Activated CD4-positive, alpha-beta memory T cell treated with anti-CD3 and anti-CD28 coated beads for 36 hours (primary cell): ENCODE measurements at places on chromosomes 16 and 17. TPM values are rescaled to one million over a fixed set of nuclear protein-coding genes. Genes with fewer than 3 reads are reported as not detected.

SDK2 gene
- total RNA-seq, result 0.05 TPM

CCDC40 gene
- total RNA-seq, result 1.00 TPM

EVI2B gene
- total RNA-seq, result 14.1 TPM

TP53 gene
- total RNA-seq, result 129 TPM

TCAP gene
- total RNA-seq, result 0.90 TPM

EPN3 gene
- total RNA-seq, result not detected

DNA sequence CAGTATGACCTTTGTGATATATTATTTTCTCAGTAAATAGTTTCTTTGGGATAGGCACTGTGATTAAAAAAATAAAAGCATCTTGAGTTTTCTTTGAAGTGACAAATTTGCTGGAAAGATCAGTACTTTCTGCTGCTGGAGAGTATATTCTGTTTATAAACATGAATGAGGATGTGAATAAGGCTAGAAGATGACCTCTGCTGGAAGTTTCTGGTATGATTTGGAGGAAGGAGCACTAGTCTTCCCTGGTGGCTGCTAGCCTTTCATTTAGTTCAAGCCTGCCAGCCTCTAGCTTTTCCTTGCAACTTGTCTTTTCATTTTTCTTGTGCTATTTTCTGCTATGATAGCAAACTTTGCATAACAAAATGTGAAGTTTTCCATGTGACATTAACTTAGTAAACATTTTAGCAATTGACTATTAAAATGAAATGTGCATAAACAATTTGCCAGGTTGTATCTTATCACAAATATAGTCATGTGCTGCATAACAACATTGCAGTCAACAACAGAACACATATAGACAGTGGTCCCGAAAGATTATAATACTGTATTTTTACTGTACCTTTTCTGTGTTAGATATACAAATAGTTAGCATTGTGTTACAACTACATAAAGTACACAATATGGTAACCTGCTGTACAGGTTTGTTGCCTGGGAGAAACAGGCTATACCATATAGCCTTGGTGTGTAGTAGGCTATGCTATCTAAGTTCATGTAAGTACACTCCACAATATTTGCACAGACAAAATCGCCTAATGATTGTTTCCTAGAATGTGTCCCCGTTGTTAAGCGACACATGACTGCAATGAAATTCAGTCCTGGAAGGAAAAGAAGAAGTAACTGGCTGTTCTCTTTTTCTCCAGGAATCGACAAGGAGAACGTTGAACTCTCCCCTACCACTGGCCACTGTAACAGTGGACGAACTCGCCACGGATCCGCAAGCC is 18.1 kb upstream of the RAB11FIP4 start:
- DNase-seq, result no peak

DNA sequence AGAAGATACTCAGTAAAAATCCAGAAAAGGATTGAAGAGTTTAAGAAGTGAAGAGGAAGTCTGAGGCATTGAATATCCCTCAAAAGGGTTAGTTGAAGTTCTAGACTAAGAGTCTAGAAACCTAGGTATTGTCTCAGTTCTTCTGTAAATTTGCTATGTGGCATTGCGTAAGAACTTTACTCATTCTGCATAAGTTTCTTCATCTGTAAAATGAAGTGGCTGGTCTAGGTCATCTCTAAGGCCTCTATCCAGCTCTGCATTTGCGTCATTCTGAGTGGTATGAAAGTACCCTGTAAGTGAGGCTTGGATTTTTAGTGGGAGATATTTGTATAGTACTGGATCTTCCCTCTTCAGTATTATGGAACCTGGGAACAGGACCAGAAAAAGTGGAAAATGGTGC is 130.2 kb downstream of the MYO1D start:
- DNase-seq, result no peak

GRCh38 chr16:1871974-1872635 is at the start of gene MEIOB:
TSS of gene MEIOB (minus strand) at chr16:1872164. CDS start at chr16:1868175, 3,989 bp downstream.
- DNase-seq, result peak; percentile 34

- no peak for DNase-seq
These were observed 555.8 kb downstream of the RBFOX1 start for GRCh38 chr16:7888411-7888810.

DNA sequence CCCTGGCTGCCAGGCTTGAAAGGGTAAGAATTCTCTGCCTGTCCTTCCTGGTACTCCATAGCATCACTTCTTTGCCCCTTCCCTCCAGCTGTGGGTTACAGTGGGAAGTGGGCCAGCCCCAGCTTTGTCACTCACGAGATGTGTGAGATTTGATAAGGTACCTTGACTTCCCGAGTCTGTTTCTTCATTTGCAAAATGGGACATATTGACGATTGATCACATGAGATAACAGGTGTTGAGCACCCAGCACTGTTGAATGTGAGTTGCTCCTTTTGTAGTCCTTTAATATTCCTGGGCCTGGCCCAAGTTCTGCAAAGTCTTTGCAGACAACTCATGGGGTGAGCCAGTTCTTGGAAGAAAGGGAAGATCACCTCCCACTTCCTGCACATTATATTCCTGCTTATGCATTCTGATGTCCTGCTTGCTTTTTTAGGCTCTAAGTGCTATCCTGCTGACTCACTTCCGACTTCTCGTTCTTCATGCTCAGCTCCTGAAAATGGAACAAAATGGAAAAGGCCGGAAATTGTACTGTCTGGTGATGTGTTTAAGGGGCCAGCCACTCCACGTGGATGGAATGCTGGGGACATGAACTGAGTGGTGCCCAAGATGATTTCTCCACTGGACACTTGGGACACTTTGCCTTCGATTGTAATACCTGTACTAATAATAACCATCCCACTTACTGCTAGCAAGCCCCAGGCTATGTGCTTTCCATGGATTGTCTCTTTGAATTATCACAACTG is 8.3 kb upstream of the NLK start:
- no peak for DNase-seq

GRCh38 chr16:81469710-81470535 is 25.3 kb downstream of the CMIP start:
- peak; percentile 46 for DNase-seq

DNA sequence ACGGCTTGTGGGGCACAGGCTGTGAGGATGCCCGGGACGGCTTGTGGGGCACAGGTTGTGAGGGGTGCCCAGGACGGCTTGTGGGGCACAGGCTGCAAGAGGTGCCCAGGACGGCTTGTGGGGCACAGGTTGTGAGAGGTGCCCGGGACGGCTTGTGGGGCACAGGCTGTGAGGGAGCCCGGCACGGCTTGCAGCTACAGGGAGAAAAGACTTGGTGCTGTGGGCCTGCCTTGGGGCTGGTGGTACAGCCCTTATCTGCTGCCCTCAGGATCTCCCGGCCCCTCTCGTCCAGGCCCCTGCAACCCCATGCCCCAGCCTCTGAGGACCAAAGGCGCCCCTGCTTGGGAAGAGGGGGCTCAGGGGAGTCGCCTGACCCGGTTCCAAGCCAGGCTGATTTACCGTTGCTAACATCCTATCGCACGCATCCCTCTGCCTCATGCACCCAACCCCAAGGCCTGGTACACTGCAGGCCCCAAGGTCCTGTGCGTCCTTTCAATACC is 5.0 kb upstream of the HBM start:
- no peak for DNase-seq

DNA sequence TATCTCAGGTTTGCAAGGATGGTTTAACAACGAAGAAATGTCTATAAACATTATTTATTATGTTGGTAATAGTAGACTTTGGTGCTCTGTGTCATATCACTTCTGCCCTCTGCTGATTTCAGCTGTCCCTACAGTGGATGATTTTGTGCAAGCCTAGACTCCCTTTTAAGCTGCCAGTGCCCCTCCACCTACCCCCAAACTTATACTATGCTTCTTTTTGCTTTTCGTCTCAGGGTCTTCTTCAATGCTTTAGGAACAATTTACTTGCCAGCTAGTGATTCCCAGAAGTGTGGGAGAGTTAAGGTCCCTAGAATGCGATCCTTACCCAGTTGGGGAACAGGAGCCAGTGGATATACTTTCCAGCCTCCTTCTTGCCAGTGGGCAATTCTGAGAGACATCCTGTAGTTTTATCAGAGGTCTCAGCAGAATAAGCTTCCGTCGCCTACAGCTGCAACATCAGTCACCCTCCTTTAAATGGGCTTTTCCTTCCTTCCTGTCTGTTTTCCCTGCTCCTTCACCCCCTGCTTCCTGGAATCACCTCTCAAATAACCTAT is 4.1 kb downstream of the ICAM2 start:
- DNase-seq, result no peak

DNA sequence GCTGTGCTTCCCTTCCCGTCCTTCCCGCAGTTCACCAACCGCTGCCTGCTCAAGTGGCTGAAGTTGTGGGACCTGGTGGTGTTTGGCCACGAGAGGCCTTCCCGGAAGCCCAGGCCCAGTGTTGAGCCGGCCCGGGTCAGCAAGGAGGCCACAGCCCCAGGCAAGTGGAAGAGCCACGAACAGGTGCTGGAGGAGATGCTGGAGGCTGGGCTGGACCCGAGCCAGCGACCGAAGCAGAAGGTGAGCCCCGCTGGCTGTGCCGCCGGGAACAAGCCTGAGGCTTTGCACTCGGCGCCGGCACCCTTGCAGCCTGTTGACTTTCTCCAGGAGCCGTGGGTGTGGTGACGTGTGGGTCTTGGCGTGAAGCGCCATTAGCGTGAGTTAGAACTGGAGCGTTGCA is 2.7 kb downstream of the CHTF18 start:
- no peak for DNase-seq

- no peak for DNase-seq
These were observed 18.3 kb downstream of the RARA start for GRCh38 chr17:40327244-40327729.

GRCh38 chr17:12709063-12709462 is 43.4 kb downstream of the MYOCD start:
- DNase-seq, result no peak

DNA sequence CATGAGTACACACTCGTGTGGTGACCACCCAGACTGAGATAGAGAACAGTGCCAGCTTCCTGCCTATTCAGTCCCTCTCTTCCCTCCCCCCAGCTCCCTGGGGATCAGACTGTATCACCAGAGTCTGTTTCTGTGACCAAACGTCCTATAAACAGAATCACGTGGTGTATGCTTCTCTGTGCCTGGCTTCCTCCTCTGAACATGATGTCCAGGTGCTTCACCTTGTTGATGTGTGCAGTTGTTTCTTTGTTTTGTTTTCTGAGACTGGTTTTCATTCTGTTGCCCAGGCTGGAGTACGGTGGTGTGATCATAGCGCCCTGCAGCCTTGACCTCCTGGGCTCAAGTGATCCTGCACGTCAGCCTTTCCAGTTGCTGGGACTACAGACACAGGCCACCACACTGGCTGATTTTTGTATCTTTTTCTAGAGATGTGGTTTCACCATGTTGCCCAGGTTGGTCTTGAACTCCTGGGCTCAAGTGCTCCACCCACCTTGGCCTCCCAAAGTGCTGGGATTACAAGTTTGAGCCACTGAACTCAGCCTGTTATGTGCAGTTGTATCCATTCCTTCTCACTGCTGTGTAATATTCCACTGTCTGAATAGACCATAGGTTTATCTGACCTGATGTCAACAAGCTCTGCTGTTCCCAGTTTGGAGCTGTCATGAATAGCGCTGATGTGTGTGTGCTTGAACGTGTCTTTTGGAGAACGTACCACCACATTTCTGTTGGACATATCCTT is 28.9 kb upstream of the PRM1 start:
- DNase-seq, result no peak

DNA sequence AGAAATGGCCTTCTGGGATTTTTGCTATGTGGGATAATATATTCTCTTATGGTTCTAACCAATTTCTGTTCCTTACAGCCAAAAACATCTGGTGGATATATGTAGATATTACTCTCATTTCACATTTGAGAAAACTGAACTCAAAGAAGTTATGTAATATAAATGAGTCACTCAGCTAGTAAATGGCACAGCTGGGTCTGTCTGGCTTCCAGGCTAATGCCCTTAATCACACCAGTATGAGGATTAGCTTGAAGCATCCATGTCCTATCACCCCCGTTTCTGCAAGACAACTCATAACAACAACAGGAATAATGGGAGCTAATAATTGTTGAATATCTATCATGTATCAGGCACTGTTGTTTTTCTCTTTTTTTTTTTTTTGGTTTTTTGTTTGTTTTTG is 34.4 kb upstream of the USP7 start:
- DNase-seq, result no peak

- no peak for DNase-seq
These were observed 53.2 kb downstream of the MYH11 start for GRCh38 chr16:15803618-15804017.

DNA sequence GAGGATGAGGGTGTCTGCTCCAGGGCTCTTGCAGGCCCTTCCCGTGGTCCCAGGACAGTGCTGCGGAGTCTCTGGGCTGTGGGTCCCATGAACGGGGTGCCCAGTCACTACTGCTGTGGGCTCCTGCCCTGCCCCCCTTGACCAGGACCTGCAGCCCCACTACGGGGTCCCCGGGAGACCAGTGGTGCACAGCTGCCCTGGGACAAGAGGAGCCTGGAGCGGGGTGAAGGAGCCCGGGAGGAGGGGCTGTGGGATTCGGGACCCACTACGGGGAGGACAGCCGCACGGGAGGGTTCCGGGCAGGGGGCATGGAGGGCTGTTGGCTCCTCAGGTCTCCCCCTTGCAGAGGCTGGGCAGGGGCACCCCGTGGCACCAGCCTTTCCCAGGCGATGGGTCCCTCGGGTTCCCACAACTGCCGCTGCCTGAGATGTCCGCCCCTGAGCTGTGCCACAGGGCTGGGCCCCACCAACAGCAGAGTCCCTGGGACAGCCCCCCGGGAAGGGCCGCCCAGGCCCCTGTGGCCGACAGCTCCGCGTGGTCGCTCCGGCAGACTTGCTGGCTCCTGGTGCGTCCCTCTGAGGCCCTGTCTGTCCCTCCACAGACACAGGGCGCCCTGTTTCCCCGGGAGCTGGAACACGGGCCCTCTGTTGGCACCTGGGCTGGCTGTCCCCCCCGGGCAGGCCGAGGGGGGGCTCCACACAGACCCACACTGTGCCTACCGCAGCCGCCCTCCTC is 52.1 kb upstream of the GNG13 start:
- no peak for DNase-seq

GRCh38 chr17:45336390-45337182 is 19.8 kb upstream of the MAP3K14 start:
- no peak for DNase-seq

GRCh38 chr16:49675413-49675812 is 180.5 kb downstream of the ZNF423 start:
- DNase-seq, result no peak

DNA sequence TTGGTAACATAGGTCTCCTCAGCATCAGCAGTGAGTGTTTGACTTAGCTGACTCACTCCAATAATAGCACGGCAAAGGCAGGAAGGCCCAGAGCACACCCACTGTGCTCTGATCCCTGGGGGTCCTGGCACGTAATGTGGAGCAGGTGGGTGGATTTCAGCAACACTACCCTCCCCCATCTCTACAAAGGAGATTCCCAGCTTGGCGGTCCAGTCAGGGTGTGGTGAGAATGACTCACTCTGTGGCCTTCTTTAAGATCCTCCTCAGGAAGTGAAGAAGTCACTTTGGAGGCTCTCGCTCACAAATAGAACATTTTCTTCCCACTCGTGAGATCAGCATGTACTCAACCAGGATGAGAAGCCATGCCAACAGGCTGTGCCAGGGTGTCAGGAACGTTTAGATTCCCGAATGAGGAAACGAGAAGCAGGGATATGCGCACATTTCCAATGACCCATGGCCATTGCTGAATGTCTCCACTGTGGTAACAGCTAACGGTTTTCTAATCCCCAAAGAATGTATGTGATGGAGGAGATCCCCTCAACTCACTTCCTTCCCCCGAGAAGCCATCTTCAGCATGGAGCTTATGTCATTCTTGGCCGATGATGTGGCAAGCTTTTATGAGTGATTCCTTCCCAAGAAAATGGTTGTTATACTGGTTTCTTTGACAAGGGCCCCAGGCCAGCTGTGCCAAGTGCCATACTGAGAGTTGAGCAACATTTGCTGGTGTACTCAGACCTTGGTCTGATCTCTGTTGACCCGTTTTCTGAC is 365.2 kb downstream of the C16orf95 start:
- no peak for DNase-seq

- DNase-seq, result no peak
These were observed 1.0 kb upstream of the HOXB13 start for GRCh38 chr17:48729335-48730239.
